ENCODE measurements at places on chromosomes 16 and 17.
A peak's percentile ranks its signal among the peaks of the same experiment; 100 is the strongest.

DNA sequence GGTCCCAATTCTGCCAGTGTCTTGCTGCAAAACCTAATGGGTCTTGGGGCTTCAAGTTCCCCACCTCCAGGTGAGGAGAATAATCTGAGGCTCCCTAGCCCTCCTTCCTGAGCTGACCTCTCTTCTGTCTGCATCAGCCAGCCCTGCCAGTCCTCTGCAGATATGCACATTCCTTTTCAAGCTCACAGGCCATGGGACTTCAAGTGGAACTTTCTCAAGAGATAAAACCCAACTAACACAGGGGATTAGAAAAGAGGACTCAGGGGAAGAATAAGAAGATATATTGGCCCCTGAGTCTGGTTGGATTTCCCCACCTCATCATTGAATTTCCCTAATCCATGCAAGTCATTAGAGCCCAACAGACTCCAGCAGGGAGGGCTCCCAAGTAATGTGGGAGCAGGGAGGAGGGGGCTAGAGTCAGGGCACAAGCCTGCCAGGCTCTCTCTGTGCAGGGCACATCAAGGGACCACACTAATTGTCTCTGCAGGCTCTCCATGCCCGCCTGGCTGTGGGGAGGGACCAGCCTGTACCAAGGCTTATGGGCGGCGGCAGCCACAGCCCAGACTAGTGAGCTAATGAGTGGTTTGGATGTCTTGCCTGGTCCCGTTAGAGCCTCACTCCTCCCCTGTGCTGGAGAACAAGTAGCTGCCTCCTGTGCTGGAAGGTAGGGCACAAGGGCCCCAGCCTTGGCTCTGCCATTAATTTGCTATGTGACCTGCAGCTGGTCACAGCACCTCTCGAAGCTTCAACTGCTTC lies 1.2 kb downstream of the KRT14 start:
- no peak for DNase-seq

- no peak for DNase-seq
Measured at GRCh38 chr16:73506568-73507056, 458.7 kb upstream of the ZFHX3 start.

GRCh38 chr17:68782789-68783188 lies 172.4 kb downstream of the ABCA8 start:
- DNase-seq: no peak

GRCh38 chr16:2776500-2777139 lies 460 bp downstream of the ELOB start:
- no peak for DNase-seq

DNA sequence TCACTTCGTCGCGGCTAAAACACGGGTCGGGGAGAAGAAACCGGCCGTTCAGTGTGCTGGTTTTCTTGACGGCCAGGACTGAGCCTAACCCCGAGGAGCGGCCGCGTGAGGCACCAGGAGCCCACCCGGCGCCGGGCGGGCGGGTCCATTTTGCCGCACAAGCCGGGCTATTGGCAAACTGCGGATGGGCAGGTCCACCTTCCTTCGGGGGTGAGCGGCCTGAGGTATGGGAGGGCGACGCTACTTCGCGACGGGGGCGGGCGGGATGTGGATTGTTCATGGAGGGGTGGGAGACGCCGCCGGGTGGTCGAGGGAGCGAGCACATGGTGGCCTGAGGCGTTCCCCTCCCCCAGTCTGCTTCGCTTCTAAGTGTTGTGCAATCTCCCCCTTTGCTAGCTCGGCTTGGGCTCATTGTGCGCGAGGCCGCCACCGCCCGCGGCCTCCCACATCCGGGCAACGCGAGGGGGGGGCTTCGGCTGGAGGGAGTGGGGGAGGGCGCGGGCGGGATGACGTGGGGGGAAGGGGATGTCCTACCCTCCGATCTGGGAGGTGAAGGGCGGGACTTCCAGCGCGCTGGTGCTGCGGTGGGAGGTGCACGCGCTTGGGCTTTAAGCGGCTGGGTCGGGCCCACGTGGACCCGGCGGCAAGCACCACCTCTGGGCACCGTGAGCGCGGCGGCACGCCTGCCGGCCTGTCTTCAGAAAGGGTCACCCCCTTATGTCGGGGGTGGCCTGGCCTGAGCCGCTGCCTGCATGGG lies 5.9 kb upstream of the CD68 start:
- DNase-seq: peak; percentile 74

DNA sequence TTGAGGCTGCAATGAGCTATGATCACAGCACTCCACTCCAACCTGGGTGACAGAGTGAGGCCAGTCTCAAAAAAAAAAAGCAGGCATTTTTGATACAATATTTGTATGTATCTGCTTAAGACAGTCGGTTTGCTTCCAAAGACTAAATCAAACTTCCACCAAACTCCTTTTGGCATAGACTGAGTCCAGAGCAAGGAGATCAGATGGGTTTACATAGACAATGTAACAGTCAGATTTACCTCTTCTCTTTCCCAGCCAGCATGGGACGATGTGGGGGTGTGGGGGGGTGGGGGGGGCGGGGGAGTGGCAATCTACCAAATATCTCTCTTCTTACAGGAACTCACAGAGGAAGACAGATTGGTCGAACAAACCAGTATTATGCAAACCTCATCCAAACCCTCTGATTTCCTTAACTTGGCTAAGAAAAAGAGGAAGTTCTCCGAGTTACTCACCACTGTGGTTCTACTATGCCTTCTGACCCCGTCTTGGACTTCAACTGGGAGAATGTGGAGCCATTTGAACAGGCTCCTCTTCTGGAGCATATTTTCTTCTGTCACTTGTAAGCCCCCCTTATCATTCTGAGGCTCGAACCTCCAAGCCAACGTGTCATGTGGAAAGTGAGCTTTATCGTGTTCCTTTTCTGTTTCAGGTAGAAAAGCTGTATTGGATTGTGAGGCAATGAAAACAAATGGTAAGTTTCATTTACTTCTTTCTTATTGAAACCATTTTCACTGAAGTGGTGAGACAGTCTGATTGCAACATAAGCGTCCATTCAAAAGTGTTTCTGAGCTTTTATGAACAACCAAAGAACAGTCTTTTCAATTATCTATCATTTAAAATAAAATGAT lies at the start of gene MILR1:
TSS of gene MILR1 (plus strand) at position 451 of the 848 bp plus-strand sequence. CDS start at position 505, 54 bp downstream.
- peak; percentile 18 for DNase-seq

All from NCI-H1694 treated with DMSO at 0.1 percent for 48 hours (cell line).